Osteoblast (primary cell): ENCODE measurements at places on chromosomes 3 and 15. TPM values are rescaled to one million over a fixed set of nuclear protein-coding genes. Genes with fewer than 3 reads are reported as not detected.
A peak's percentile ranks its signal among the peaks of the same experiment; 100 is the strongest.

The POLQ gene
- 1.4 and 1.5 TPM in 2 replicates for total RNA-seq

The IL17RD gene
- 2.2 and 3.5 TPM in 2 replicates for total RNA-seq

GRCh38 chr3:28268989-28269388 is 27.6 kb downstream of the CMC1 start:
- no peaks in the 10 kb centered on the region for H3K27me3 ChIP-seq
- H3K4me1 ChIP-seq = no peaks in the 10 kb centered on the region
- no peak overlapping the region for H3K27ac ChIP-seq

DNA sequence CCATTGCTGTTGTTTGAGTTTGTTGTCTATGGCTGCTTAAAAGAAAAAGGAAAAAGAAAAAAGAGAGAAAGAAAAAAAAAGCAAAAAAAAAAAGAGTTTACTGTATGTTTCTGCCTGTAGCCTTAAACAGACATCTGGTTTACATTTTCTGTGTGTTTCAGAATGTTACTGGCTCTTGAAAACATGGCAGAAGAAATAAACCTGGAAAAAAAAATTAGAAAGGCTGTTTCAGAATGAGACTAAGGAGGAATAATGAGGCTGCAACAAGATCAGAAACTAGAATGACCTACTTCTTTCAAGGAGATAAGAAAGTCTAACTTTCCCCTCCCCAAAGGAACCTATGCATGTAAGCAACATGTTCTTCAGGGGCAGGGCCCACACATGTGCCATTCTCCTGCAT is 292.1 kb downstream of the DIPK2A start:
- DNase-seq = no peak
- no peaks in the 10 kb centered on the region for H3K27me3 ChIP-seq
- no peak overlapping the region for H3K27ac ChIP-seq
- no peak overlapping the region for H3K4me3 ChIP-seq
- H3K36me3 ChIP-seq = no peaks in the 10 kb centered on the region

- peaks cover 11% of the 10 kb centered on the region for H3K4me1 ChIP-seq
- H3K4me3 ChIP-seq = peak overlapping the region; percentile 66
- no peaks in the 10 kb centered on the region for H3K36me3 ChIP-seq
- DNase-seq = no peak
- no peaks in the 10 kb centered on the region for H3K27me3 ChIP-seq
Measured at GRCh38 chr3:32577174-32577573, 6.5 kb upstream of the DYNC1LI1 start.

DNA sequence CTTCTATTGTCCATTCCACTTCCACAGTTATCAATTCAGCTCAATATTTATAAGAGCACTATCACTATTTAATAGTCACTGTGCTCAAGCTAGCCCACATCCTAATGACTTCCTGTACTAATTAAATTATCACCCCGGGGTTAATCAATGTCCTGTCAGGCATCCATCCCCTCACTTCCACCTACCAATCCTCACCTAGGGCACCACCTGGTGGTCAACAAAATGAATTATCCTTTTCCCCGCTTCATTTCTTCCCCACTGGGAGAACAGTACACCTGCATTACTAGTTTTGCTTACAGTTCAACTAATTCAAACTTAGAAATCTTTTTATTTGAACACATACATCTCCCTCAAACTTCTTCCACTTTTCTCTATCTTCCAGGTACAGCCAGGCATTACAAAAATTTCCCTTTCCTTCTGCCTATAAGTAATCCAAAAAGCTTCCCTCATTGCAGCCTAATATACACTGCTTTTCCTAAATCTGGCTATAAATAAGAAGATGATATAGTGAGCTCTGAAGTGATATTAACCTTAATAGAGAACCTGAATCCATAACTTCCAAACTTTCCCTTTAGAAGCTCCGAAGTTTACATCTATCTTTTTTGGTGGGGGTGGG is 68.5 kb downstream of the TMCC1 start:
- H3K27me3 ChIP-seq = no peaks in the 10 kb centered on the region
- no peak for DNase-seq
- H3K36me3 ChIP-seq = no peaks in the 10 kb centered on the region
- H3K27ac ChIP-seq = no peak overlapping the region
- H3K4me3 ChIP-seq = no peak overlapping the region

GRCh38 chr3:64291345-64291744 is 66.1 kb upstream of the PRICKLE2 start:
- no peaks in the 10 kb centered on the region for H3K36me3 ChIP-seq
- DNase-seq = peak; percentile 55
- H3K4me3 ChIP-seq = no peak overlapping the region
- H3K27ac ChIP-seq = peak overlapping the region; percentile 81
- H3K27me3 ChIP-seq = no peaks in the 10 kb centered on the region
- peaks cover 40% of the 10 kb centered on the region for H3K4me1 ChIP-seq
